Lower lobe of right lung (tissue), 2 donors: ENCODE measurements at places on chromosomes 1 and 21. TPM values are rescaled to one million over a fixed set of nuclear protein-coding genes. Genes with fewer than 3 reads are reported as not detected.
A peak's percentile ranks its signal among the peaks of the same experiment; 100 is the strongest.

DNA sequence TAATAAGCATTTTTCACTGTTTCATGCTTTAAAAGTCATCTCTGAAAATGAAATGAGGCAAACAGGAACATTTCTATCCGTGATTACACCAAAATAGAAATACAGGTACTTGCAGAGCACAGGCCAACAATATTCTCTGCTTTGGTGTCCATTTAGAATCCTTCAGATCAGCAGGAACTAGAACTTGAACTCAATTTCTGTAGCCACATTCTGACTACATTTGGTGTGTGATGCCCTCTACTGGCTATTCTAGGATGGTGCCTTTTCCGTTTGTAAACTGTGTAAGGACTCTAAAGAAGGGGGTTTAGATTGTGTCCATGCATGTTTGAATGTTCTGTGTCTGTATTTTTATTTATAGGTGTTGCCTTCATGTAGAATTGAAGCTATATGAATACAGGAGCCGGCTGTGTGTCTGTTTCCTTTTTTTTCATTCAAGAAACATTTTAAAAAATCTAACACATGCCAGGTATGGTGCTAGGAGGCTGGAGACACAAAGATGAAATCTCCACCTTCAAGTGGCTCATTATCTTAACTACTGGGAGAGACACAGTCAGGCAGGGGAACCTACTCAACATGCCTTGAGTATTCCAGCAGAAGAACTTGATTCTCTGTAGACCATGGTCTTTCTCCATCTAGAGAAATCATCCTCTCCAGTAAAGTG is 7.6 kb upstream of the ZNF326 start:
- no peak for DNase-seq

GRCh38 chr1:97980530-97980929 is 59.7 kb upstream of the DPYD start:
- DNase-seq = no peak

GRCh38 chr1:151047925-151048644 is 534 bp downstream of the C1orf56 start:
- peak; percentile 77 for DNase-seq

GRCh38 chr21:37764691-37765090 is 151.6 kb downstream of the KCNJ6 start:
- no peak for DNase-seq

DNA sequence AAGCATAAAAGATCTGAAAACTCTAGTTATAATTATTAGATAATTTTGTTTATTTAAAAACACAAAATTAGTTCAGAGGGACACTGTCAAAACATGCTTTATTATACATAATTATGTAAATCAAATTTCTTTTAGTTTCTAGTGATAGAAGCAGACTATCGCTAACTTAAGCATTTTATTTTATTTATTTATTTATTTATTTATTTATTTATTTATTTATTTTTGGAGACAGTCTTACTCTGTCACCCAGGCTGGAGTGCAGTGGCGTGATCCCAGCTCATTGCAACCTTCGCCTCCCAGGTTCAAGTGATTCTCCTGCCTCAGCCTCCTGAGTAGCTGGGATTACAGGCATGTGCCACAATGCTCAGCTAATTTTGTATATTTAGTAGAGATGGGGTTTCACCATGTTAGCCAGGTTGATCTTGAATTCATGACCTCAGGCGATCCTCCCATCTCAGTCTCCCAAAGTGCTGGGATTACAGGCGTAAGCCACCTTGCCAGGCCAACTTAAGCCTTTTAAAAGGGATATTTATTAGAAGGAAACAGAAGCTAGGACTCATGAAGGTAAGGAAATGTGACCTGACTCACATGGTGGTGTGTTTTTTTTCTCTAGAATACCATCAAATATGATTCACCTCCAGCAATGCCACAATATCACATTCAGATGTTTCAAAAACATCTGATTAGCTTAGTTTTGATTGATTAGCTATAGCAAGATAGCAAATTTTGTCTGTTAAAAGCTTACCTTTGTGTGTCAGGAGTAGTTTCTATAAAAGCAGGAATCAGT is 1357.4 kb upstream of the ADGRL4 start:
- DNase-seq = no peak

GRCh38 chr21:44708866-44709425 is 2.4 kb downstream of the TSPEAR start:
- DNase-seq = no peak

- no peak for DNase-seq
These were observed 19.7 kb upstream of the RIPK4 start for GRCh38 chr21:41786509-41786987.

The PROK1 gene
- not detected for total RNA-seq
